ENCODE measurements at places on chromosomes 2 and 18.
A peak's percentile ranks its signal among the peaks of the same experiment; 100 is the strongest.

GRCh38 chr2:113857464-113857863, 32.4 kb upstream of the ACTR3 start:
- DNase-seq: no peak

DNA sequence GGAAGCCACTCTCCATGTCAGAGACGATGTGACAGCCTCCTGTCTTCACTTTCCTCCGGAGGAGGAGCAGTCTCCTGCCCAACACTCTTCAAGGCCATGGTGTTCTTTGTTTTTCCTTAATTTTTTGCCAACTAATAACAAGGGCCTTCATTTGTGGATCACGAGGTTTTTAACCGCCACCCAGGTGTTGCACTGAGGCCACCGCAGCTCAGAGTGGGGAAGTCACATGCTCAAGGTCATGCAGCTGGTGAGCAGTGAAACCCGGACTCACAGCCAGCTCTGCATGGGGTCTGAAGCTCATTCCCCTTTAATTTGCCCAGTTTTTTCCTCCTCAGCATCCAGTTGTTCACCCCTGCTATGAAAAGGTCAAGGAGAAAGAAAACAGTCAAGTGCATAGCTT, 19.6 kb downstream of the ENOSF1 start:
- no peak for DNase-seq

GRCh38 chr2:231800493-231801091, 14.3 kb downstream of the COPS7B start:
- peak; percentile 70 for DNase-seq

GRCh38 chr18:58144671-58145285, 100.8 kb downstream of the NEDD4L start:
- DNase-seq: no peak

DNA sequence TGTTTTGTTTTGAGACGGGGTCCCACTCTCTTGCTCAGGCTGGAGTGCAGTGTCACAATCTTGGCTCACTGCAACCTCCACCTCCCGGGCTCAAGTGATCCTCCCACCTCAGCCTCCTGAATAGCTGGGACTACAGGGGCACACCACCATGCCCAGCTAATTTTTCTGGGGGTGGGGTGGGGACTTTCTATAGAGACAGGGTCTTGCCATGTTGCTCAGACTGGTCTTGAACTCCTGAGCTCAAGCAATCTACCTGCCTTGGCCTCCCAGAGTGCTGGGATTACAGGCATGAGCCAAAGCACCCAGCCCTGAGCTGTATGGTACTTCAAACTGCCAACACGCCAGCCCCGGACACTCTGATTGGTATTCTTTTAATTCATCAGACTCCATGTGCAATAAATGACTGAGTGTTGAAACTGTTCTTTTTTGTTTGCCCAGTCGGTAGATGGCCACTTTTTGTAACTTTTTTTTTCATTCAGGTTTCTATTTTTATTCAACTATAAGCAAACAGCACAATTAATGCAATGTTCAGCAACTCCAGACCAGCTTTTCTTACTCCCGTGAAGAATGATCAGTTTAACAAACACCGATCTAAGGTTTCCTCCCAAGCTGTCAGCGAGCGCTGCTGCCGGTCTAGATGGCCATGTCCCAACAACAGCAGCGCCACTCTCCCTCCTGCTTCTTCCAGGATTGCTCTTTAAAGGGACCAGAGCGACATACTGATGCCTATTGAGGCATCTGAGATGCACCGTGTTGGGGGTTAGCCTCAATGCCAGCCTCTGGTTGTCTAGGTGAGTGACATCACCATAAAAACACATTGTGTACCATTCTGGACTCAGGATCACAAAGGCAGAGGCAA, 12.5 kb upstream of the TGOLN2 start:
- DNase-seq: no peak

GRCh38 chr2:173456960-173457359, 102.3 kb downstream of the CDCA7 start:
- no peak for DNase-seq

DNA sequence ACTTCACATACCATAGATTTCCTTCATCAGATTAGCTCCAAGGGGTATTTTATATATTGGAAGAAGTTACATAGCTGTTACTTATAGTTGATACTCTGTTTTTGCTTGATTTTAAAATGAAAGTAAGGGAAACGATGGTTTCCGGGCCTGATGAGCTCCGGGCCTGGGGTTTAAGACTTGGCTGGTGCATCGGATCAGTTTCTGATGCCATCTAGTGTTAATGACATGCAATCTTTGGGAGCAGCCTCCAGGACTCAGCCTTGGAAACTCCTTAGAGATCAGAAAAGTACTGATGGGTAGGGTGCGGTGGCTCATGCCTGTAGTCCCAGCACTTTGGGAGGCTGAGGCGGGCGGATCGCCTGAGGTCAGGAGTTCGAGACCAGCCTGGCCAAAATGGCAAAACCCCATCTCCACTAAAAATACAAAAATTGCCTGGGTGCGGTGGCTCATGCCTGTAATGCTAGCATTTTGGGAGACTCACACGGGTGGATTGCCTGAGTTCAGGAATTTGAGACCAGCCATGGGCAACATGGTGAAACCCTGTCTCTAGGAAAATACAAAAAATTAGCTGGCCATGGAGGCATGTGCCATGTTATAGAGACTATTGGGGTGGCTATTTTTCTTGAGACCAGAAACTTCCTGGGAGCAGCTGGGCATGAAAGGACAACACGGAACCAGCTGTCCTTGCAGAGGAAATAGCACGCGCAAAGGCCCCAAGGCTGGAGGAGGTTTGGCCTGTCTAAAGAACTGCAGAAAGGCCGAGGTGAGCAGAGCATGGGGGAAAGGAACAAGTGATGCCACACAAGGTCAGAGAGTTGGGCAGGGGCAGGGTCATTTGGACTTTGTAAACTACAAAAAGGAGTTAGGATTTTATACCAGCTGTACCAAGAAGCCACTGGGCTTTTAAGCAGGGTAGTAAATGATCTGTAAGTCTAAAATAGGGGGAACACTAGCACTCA, 46.9 kb upstream of the CNOT11 start:
- DNase-seq: peak; percentile 35

GRCh38 chr2:191620144-191620543, 57.8 kb upstream of the NABP1 start:
- no peak for DNase-seq

DNA sequence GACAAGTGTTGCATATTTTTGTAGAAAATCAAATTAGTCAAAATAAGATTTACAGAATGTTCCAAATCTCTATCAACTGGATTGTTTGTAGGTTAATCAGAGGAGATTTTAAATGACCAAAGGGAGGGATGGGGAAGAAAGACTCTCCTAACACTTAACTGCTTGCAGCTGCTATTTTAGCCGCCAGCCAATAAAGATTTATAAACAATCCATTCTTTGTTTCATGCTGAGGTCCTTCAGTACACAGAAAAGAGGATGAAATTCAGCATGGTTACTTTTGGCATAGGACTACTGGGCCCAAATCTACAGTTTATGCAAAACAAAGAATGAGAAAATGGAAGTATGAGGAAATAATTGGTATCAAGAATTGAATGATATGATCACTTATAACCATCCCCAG, 86.4 kb upstream of the FN1 start:
- no peak for DNase-seq

DNA sequence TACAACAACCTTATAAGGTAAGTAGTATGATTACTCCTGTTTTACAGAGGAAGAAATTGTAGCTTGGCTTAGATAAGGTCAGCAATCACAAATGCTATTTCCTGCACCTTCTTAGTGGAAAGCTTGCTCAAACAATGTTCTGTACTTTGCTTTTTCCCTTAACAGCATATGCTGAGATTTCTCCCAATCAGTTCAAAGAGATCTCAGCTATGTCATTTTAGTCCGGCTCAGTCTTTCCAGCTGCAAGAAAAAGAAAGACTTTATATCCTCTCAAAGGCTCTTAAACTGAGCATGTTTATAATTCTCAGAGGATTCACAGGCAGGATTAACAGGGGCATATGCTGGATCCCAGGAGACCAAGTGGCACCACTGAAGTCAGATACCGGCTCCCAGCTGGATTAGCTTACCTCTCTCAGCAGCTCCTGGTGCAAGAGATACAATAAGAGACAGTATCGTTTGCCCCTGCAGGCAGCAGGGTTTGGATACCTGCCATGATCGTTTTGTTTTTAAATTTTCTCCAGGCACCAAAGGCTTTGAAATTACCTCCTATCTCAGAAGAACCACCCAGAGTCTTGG, 29.5 kb downstream of the KIAA2012 start:
- DNase-seq: no peak
